EH (cell line): ENCODE measurements at places on chromosomes 5 and 9.

DNA sequence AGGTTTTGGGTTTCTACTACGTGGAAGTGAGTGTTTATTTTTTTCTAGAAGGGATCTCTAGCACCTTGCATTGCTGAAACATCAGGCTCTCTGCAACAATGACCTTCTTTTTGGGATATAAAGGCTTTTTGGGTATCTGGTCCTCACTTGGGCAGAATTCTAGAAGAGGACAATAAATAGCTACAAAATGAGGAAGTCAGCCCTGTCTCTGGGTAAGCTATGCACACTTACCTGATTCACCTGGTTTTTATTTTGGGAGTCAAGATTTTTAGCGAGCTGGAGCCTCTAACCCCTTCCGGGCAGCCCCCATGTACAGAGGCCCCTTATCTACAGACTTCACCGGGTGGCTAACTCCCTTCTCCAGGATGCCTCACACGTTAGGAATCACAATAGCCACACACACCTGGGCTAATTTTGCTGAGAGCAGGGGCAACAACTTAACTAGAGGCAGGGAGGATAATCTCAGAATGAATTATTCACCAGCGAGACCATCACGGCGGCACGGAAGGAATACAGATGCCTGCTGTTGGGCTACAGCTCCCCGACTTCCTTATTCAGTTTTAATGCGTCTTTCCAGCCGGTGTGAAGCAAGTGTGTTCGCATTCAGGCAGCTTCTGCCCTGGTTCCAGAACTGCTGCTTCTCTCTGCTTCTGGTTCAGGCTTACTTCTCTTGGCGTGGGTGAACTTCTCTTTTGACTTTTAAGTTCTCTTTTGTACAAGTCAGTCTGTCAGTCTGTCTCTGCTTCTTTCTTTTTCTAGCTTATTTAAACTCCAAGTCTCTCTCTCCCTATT is 341.0 kb upstream of the PANK3 start:
- DNase-seq = no peak

DNA sequence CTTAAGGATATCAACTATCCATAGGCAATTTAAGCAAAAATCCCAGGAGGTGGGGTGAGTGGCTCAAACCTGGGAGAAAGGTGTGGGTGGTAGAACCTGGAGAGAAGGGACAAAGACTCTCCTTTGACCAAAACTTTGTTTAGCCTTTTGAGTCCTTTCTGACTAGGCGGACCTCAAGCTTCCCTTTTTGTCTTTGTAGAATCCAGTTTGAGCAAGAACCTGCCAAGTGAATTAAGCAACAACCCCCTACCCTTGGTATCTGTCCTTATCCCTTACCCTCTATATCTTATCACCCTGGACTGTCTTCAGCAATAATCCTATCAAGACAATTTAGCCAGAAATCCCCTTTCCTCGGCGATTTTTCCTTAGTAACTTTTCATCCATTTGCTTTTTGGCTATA is 53.5 kb upstream of the SLC28A3 start:
- DNase-seq = no peak

DNA sequence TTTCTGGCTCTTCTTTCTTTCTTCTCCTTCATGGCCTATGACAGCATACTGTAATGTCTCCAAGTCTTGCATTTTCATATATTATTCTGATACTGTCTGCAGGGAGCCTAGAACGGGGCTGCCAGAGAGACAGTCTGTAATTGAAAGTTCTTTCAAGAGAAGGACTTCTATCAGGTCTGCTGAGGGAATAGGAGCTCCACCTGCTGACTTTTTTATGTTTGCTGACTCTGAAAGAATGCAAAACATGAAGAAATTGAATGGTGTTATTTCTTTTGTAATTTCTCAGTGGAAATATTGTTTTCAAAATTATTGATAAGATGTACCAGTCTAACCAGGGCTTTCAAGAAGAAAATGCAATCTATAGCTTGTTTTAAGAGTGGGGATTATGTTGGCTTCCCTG is 121.9 kb upstream of the RFX3 start:
- no peak for DNase-seq

GRCh38 chr9:131018621-131019020 is 9.6 kb downstream of the LAMC3 start:
- DNase-seq = no peak

DNA sequence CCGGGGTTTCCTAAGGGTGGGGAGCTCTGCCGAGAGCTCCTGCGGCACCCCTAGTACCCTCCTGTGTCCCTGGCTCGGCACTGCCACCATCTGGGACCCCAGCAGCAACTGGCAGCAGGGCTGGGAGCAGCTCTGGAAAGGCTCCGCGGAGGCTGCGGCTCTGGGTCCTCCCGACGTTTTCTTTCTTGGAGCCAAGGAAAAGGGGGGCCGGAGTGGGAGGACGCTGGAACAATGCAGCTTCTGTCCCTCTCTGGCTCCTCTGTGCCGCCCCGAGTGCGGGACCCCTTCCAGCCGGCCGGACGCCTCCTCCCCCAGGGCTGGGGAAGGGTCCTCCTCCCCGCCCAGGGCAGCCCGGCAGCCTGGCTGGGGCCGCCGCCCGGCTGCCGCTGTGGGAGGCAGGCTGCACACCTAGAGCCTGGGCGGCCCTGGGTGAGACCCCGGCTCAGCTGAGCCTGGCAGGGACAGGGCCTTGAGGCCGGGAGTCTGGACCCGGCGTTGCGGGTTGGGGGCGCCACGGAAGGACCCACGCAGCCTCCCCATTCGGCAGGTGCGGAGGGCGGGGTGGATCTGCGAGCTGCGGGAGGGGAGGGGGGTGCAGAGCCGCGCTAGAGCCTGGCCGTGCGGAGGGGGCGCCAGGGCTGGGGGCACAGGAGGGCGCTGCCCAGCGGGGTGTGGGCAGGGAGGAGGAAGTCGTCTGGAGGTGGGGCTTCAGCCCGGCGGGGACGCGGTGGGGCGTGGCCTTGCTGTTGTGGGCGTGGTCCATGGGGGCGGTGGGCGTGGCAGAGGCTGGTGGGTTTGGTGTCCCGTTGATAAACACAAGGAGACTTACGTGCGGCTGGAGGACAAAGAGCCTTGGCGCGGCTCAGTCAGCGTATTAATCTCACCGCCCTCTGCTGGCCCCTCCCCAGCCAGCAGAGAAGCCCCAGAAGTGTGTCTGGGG is 15.1 kb downstream of the GPSM1 start:
- DNase-seq = peak; percentile 67

- DNase-seq = peak; percentile 67
Observed at GRCh38 chr5:176609724-176610434, at the start of gene GPRIN1. TSS of gene GPRIN1 (minus strand) at chr5:176610156. CDS start at chr5:176599834, 10,322 bp downstream.

DNA sequence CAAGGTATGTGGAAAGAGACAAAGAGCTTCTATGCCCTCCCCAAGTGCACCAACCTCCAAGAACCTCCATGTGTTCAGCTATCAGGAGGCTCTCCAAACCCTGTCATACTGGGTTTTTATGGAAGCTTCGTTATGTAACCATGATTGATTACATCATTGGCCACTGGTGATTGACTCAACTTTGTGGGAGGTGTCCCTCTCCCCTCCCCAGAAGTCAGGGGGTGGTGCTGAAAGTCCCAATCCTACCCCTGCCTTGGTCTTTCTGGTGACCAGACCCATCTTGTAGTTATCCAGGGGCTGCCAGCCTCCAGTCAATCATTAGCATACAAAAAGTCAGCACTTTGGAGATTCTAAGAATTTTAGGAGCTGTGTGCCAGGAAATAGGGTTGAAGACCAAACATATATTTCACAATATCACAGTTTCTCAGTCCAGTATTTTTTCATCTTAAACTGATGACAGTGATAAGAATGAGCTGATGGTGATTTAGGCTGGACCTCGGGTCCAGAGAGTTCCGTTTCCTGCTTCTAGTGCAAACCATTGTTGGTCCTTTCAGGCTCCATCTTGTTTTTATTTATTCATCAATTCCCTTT is 27.3 kb upstream of the FANCC start:
- no peak for DNase-seq

DNA sequence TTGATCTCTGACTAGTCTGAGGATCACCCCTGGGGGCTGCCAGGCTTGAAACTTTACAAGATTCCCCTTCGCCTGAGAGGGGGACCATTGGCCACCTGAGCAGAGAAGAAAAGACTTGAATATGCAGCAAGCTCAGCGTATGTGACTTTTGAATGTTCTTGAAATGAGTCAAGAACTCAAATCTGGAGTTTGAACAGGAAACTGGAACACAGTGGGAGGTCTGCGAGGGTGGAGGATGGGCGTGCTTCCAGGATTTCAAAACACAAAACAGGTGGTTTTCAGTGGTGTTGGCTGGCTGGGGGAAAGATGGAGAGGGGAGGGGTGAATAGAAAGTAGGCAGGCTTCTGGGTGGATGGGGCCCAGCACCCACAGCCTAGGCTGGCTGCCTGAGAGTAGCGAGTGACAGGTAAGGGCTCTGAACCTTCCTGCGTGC is 40.6 kb downstream of the TMEM174 start:
- peak; percentile 80 for DNase-seq

DNA sequence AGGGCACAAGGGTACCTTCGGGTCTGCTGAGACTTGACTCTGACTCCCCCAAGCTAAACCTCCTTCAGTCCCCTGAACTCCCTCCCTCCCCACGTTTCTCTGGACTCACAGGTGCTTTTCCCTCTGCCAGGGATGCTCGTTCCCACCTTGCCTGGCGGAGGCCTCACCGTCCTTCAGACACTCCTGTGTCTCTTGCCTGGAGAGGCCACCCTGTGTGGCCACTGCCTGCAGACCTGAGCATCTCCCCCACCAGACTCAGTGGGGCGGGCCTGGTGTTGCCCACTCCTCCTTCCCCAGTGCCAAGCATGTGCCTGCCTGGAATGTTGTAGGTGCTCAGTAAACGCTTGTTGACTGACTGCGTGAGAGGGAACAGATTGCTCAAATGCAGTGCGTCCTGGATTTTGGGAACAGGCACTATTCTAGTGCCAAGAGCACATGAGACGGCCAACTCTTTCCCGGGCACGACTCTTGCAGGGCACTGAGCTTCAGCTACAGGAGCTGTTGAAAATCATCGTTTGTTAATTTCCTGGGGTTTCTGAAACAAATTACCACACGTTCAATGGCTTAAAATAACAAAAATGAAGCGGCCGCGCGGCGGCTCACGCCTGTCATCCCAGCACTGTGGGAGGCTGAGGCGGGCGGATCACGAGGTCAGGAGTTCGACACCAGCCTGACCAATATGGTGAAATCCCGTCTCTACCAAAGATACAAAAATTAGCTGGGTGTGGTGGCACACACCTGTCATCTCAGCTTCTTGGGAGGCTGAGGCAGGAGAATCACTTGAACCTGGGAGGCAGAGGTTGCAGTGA is 71.0 kb upstream of the BARHL1 start:
- DNase-seq = no peak

DNA sequence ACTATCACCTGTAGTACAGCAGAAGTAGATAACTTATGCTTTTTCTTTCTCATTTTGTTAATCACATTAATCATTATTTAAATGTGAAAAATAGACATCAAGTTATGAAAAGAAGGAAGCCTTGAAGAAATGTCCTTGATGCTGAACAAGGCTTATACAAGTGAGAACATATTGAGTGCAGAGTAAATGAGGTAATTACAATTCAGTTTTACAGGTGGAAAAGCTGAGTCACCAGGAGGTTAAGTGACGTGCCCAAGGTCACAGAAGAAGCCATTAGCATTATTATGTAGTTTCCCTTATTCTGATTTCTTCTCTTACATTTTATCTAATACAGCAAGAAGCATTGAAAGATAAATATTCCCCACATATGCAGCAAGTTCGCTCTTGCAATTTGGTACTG is 998.5 kb upstream of the CDH6 start:
- DNase-seq = no peak

- DNase-seq = no peak
Observed at GRCh38 chr9:129253803-129254381, 75.8 kb upstream of the IER5L start.

- no peak for DNase-seq
Observed at GRCh38 chr9:112169368-112169767, 5.7 kb downstream of the SUSD1 start.

- peak; percentile 81 for DNase-seq
Observed at GRCh38 chr5:125043781-125044391, 297.4 kb upstream of the ZNF608 start.

- DNase-seq = no peak
Observed at GRCh38 chr5:168123631-168124528, 167.6 kb upstream of the WWC1 start.

GRCh38 chr5:112386766-112387165 is 32.3 kb downstream of the EPB41L4A start:
- no peak for DNase-seq

GRCh38 chr5:117496801-117497200 is 922.2 kb upstream of the SEMA6A start:
- no peak for DNase-seq
